Stimulated activated naive CD8-positive, alpha-beta T cell treated with anti-CD3 and anti-CD28 coated beads, Interleukin-15, amount 100 ng/mL, for 72 hours (primary cell): ENCODE measurements at places on chromosomes 11 and 22.

DNA sequence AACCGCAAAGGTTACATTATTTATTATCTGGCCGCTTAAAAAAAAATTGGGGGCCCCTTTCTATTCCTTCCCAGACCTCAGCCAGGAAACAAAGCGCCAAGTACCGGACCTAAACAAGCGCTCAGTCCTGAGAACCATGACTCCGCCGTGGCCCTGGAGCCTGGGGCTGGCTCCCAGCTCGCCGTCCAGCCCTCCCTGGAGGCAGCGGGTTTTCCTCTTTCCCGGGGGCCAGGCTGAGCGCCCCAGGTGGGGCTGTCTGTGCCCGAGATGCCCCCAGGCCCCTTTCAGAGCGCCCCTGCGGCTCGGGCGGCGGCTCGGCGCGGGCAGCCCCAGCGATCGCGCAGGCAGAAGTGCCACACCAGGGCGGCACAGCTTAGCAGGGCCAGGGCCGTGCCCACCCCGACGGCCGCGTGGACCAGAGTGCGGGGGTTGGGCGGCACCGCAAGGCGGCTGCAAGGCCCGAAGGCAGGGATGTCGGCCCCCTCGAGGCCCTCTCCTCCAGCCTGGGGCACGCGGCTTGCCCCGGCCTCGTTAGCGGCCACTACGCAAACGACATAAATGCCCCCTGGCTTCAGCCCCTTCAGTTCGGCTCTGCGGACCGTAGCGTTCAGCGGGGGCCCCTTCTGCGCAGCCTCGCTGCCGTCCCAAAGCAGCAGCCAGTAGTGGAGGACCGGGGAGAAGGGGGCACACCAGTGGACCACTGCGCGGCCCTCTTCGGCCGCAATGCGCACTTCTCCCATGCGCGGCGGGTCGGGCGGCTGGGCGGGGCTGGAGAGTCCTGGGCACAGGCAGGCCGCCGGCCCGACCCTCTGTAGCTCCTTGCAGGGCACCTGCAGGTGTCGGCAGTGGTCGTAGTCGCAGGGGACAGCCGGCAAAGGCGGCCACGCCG lies 1.6 kb downstream of the LRRN4CL start:
- no peak for DNase-seq

DNA sequence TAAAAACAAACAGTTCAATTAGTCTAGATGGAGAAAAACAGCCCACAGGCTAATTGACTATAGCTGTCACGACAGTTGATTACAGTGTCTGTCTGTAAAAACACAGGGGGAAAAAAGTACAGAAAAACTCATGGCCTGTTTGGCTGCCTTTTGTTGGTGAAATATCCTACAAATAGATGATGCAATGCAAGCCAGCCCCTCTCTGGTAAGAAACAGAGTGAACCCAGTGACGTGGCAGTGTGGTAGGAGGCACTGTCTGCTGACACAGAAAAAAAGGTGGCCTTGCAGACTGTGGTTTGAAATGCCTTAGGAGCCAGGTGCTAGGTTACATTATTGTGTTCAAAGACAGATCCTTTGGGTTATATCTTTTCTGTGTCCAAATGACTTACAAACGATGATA lies 431.4 kb upstream of the CCDC90B start:
- DNase-seq: no peak

- DNase-seq: no peak
Measured at GRCh38 chr22:36185828-36186624, 15.6 kb downstream of the APOL4 start.

DNA sequence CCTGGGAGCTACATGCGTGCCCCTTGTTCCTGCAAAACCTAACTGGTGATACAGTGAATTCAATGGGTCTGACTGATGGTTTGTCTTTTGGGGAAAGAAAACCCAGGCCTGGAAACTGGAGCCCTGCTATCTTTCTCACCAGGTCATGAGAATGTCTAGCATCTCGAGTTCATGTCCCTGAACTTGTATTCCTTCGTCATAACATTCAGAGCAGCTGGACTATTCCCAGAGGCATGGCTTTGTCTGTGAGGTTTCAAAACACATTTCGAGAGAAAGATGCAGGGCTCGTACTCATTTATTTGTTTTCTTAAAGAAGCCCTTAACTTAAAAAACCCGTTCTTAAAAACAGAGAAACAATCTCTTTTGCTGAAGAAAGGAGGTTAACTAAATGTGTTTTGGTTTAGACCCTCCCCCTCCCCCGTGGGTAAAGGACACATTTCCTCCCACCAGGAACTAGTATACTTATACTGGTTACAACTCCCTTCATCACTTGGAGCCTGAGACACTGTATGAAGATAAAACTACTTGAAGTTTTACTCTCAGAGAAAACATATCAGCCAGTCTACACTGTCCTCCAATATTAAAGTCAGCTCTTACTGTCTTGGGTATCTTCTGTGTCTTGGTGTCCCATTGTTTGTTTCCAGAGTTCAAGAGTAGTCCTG lies 43.2 kb downstream of the ME3 start:
- no peak for DNase-seq

DNA sequence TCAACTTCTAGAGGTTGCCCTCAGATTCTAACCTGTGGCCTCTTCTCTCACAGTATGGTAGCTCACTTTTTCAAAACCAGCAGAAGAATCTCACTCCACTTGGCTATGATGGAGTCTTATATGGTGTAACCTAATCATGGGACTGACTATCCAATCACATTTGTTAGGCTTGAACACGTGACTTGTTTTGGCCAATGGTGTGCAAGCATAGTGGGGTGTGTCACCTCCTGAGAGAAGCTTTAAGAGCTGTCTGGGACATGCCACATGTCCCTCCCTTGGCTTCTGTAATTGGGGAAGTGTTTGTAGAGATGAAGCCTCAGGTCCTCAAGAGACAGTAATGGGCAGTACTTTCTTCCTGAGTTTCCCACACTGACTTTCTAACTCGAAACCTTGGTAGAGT lies 12.8 kb upstream of the SMIM38 start:
- no peak for DNase-seq
